Neural progenitor cell (in vitro differentiated cells): ENCODE measurements at places on chromosomes 11 and 22. TPM values are rescaled to one million over a fixed set of nuclear protein-coding genes. Genes with fewer than 3 reads are reported as not detected.

The VWA5A gene
- 24.5 and 27.3 TPM in 2 replicates for total RNA-seq

The BID gene
- 16.6 and 29.2 TPM in 2 replicates for total RNA-seq

The SCGB1A1 gene
- total RNA-seq = not detected in 2 replicates

The INSC gene
- 0.09 and 0.87 TPM in 2 replicates for total RNA-seq

The TRIM6 gene
- 7.1 and 7.4 TPM in 2 replicates for total RNA-seq

The GRAP2 gene
- total RNA-seq = not detected in 2 replicates

The HPX gene
- 0.56 TPM in 2 replicates for total RNA-seq

The SPDYC gene
- total RNA-seq = not detected in 2 replicates

The NCAM1 gene
- total RNA-seq = 17.5 and 20.8 TPM in 2 replicates

The THY1 gene
- 49.2 and 93.9 TPM in 2 replicates for total RNA-seq

The TEX54 gene
- not detected in 2 replicates for total RNA-seq

DNA sequence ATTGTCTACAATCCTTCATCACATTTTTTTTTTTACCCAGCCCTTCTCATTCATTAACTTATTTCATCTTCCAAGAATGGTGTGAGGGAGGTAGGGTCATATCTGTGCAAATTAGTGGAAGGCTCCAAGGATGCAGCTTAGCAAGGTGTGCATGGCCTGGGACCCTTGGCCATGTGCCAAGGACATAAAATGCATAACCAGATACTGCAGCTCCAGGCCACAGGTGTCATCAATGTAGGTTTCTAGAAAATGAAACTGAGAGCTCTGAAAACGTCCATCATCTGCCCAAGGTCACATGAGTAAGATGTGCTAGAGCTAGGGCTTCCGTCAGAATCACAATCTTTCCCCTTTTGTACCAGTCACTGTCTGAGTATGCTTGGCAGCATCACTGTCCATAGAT lies 29.8 kb downstream of the ANKK1 start:
- DNase-seq = no peak

DNA sequence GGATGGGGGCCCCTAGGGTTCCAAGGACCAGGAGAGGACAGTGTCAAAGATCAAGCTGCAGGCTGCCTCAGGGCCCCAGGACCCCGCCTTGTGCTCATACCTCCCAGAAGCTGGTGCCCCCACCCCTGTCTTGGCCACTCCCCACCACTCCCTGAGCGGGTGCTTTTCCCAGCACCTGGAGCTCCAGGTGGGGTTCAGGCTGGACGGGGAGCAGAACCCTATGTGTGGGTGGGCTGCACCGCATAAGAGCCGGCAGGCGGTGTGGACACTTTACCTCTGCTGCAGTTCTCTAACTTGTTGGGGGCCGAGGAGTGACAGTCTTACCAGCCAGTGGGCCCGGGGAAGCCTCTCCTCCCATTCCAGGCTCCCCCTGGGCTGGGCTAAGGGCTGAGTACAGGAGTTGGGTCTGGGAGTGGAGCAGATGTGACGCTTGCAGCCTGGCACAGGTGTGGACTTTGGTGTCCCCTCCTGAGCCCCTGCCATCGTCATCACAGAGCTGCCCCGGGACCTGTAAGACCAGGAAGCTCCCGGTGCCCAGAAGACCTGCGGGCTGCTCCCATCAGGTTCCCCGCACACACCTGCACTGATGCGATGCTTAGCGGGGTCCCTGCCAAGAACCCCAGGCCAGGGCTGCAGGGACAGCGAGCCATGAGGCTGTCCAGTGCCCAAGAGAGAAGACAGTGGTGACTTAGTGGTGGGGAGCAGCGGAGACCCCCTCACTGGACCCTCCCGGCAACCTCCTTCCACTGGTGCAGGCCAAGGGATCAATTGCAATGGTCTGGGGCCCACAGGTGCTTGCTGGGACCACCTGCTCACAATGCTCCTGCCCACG lies 674.5 kb downstream of the BRD1 start:
- DNase-seq = no peak

- DNase-seq = no peak
These were observed 27.4 kb upstream of the PLET1 start for GRCh38 chr11:112288021-112288420.

DNA sequence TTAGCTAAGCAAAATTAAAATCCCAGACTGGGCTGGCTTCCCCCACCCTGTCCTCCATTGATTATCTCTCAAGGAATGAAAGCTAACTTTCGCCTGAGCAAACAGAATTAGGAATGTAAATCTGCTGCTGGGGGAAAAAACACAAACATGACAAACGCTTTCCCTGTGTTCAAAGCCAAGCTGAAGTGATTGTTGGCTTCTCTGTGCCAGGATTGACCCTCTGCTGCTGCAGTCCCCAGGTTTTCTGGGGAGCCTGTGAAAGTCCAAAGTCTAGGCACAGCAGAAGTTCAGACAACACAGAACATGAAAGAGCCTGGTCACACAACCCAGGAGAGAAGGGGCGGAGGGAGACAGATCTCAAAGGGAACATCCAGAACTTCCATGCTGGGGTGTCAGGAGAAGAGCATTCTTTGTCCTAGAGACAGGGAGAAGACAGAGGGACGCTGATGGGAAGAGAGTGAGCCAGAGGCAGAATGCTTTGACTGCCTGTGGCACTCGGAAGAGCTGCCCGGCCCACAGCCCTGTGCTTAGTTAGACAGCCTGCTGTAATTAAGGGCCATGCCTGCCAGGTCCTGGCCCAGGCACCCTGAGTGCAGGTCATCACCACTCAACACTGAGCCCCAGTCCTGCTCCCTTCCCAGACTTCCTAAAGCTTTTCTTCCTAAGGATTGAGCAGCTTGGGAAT lies 6.9 kb downstream of the PATZ1 start:
- DNase-seq = no peak

GRCh38 chr11:69085490-69086095 lies 36.9 kb downstream of the TPCN2 start:
- DNase-seq = no peak

GRCh38 chr22:35984183-35985175 lies 44.1 kb downstream of the RBFOX2 start:
- no peak for DNase-seq

GRCh38 chr11:75142714-75143419 lies 8.0 kb upstream of the SLCO2B1 start:
- DNase-seq = no peak

- DNase-seq = peak; percentile 47
These were observed at the start of gene LGALS1 for GRCh38 chr22:37674951-37675929. TSS of gene LGALS1 (plus strand) at chr22:37675636. CDS start at chr22:37675703, 67 bp downstream.

DNA sequence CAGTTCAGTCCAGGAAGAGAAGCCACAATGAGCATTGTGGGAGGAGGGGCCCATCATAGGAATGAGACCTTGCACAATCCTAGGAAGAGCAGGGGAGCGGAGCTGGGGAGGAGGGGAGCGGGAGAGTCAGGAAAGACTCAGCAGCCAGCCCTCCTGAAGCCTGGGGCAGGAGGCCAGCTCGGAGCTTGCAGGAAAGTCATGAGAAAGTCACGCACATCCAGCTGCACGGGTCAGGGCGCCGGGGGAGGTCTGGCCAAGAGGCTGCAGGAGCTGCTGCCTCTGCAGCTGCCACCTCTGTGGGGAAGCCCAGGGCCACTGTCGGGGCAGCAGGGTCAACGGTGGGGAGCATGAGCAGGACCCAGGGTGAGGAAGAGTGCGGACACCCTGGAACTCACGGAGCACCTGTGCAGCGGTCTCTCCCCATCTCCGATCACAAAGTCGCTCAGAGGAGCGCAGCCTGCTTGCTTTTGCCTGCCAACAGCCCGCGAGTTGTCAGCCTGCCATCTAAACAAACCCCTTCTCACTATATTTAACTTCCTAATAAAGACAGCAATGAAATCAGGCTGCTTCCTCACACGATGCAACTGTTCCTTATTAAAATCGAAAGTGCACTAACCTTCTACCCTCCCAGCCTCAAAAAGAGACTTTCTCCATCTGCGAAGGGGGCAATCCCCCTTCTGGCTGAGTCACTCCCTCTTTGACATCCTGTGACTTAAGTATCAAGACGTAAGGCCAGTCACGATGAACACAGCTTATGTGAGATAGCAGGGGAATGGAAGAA lies 52.9 kb upstream of the RTL6 start:
- no peak for DNase-seq

GRCh38 chr22:36036167-36036624 lies 7.6 kb upstream of the RBFOX2 start:
- no peak for DNase-seq

DNA sequence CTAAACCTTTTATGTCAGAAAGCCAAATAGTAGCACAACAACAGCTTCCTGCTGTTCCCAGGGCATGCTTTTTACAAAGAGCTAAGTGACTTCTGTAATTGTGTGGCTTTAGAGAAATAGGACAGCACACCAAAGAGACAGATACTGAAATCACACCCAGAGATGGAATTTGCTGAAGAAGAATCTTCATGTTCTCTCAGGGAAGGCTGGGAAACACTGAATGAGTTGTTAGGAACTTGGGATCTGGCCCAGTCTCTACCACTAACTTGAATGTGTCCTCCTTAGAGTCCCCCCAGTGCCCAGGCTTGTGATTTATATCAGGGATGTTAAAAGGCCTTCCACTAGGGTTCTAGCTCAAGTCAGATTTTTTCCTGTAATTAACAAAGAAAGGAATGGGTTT lies 175.2 kb downstream of the DBX1 start:
- DNase-seq = no peak

DNA sequence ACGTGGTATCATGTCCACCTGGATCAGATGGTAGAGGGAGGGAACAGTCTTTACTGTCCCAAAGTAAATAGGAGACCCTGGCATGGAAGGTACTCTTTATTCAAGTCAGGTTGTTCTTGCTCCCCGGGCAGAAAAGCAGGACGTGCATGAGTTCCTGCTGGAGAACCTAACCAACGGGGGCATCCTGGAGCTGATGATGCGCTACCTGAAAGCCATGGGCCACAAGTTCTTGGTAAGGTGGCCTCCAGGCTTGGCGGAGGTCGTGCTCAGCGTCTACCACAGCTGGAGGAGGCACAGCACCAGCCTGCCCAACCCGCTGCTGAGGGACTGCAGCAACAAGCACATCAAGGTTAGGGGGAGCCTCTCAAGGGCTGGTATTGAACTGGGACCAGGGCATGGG lies 48.7 kb downstream of the CABIN1 start:
- no peak for DNase-seq

DNA sequence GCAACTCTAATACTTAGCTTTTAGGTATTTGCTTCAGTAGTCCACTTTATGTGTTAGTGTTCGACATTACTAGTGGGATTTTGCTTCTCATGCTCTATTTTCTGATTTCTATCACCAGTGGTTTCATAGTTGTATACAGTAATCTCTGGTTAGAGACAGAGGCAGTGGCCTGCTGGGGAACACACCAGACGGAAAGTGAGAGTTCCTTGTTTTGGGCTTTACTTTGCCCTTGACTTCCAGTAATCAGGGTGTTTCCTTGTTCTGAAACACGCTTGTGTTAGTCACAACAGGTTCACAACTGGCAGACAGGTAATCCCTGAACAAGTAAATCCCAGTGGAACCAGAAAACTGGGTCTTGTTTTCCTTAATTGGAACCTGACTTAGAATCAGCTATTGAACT lies 56.0 kb downstream of the PACS1 start:
- DNase-seq = no peak

- no peak for DNase-seq
These were observed 5.2 kb downstream of the PPFIBP2 start for GRCh38 chr11:7518811-7519562.

DNA sequence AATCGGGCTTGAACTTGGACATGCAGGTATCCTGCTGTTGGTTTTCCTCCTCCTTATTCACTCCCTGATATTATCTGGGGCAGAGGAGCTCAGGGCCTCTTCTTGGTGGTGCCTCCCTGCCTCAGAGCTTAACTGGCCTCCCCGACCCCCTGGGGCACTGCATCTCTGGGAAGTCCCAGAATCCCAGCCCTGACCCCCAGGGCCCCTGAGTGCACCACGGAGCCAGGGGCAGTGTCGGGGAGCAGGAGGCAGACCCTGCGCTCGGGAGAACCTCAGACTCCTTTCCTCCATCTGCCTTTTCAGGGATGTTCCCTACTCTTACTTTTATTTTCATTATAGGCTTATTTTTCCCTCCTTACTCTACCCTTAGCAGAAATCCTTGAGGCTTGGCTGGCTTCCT lies 537.0 kb downstream of the BRD1 start:
- no peak for DNase-seq

- DNase-seq = no peak
These were observed 396.9 kb upstream of the SYN3 start for GRCh38 chr22:33455036-33455435.

- no peak for DNase-seq
These were observed 11.3 kb downstream of the LMO1 start for GRCh38 chr11:8252388-8252787.

- DNase-seq = peak; percentile 59
These were observed 192.6 kb upstream of the NAV2 start for GRCh38 chr11:19519912-19520641.

DNA sequence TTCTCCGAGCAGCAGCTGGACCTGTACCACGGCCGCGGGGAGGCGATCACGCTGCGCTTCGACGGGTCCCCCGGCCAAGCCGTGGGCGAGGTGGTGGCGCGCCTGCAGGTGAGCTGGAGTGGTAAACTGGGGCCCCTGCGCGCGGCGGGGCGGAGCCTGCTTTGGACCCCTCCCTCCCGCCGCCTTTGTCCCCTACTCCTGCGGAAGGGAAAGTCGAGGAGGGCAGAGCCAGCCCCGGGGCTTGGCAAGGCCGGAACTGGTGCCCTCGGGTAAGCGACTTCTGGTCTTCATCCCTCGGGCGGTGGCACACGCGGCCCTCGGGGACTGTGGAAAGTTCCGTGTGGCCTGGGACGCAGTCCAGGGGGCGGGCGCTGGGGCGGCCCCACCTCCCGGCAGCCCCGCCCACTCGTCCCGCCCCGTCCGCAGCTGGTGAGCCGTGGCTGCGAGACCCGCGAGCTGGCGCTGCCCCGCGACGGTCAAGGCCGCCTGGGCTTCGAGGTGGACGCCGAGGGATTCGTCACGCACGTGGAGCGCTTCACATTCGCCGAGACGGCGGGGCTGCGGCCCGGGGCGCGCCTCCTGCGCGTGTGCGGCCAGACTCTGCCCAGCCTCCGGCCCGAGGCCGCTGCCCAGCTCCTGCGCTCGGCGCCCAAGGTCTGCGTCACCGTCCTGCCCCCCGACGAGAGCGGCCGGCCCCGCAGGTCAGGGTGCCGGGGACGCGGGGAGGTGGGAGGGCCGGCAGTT lies 9.2 kb downstream of the SIPA1 start:
- peak; percentile 57 for DNase-seq

GRCh38 chr11:26700574-26701235 lies 21.2 kb downstream of the SLC5A12 start:
- DNase-seq = peak; percentile 13

DNA sequence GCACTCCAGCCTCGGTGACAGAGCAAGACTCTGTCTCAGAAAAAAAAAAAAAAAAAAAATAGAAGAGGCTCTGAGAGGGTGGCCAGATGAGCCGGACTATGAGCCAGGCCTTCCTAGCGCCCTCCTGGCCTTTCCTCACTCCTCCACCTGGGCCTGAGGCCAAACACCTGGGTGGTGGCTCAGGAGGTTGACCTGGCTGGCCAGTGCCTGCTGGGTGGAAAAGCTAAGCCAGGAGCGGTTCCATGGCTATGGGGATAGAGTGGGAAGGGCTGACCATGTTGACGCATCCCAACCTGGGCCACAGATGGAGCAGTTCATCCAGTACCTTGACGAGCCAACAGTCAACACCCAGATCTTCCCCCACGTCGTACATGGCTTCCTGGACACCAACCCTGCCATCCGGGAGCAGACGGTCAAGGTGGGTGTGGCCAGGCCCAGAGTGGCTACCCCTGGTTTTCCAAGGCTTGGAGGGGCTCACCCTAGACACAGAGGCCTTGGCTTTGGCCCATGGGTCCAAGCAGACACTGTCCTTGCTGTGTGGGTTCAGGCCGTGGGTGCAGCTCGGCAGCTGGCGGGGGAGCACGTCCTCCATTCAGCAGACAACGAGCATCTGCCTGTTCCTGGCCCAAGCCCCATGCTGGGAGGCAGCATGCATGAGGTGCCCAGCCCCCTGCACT lies 7.6 kb downstream of the SCYL1 start:
- DNase-seq = no peak

- peak; percentile 43 for DNase-seq
These were observed 36.9 kb upstream of the POLA2 start for GRCh38 chr11:65224930-65225278.
